ENCODE measurements at places on chromosomes 2 and 18. TPM values are rescaled to one million over a fixed set of nuclear protein-coding genes. Genes with fewer than 3 reads are reported as not detected.

The ZBTB14 gene
- 7.0 TPM for polyA plus RNA-seq

The FARP2 gene
- polyA plus RNA-seq, result 25.7 TPM

The C2orf80 gene
- polyA plus RNA-seq, result not detected

DNA sequence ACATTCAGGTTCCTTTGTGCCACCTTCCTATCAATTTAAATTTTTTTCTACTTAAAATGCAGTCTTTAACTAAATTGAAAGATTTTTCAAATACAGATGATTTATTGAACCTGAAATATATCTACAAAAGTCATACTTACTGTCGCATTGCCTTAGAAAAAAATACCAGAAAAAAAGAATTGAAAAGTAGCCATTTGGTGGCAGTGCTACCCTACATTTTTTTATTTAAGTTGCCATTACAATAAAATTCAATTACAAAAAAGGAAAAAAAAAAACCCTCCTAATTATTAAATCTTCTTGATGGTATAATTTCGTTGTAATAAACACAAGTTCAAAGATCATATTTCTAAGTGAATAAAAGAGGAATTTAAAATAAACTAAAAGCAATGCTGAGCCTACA is 43.4 kb downstream of the DSC3 start:
- H3K36me3 ChIP-seq, result no peaks in the 10 kb centered on the region
- no peak overlapping the region for H3K27ac ChIP-seq
- H3K4me3 ChIP-seq, result no peak overlapping the region
- no peak for DNase-seq
- no peaks in the 10 kb centered on the region for H3K4me1 ChIP-seq
- H3K27me3 ChIP-seq, result no peaks in the 10 kb centered on the region

DNA sequence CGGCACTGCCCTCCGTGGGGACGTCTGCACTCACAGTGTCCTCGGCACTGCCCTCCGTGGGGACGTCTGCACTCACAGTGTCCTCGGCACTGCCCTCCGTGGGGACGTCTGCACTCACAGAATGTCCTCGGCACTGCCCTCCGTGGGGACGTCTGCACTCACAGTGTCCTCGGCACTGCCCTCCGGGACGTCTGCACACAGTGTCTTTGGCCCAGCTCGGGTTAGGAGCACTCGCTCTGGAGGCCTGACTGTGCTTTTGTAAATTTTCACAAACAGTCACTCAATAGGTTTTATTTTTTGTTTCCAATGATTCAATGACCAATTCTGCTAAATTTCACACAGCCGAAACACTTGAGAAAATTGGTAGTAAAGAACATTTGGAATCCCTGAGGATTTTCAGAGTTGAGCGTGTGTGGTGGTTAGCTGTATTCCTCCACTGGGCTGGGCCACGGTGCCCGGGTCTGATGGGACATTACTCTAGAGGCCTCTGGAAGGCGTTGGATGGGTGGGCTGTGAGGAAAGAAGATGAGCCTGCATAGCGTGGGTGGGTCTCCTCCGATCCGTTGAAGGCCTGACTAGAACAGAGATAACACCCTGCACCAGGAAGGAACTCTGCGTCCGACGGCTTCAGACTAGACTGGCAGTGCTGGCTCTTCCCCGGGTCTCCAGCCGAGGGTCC is 134.8 kb downstream of the RTP5 start:
- H3K4me3 ChIP-seq, result no peak overlapping the region
- H3K36me3 ChIP-seq, result no peaks in the 10 kb centered on the region
- no peaks in the 10 kb centered on the region for H3K27me3 ChIP-seq
- no peak overlapping the region for H3K27ac ChIP-seq
- DNase-seq, result no peak
- no peaks in the 10 kb centered on the region for H3K4me1 ChIP-seq

- no peak for DNase-seq
- H3K27me3 ChIP-seq, result no peaks in the 10 kb centered on the region
- no peak overlapping the region for H3K27ac ChIP-seq
- H3K36me3 ChIP-seq, result no peaks in the 10 kb centered on the region
- no peak overlapping the region for H3K4me3 ChIP-seq
Observed at GRCh38 chr2:84854850-84855249, 26.0 kb downstream of the TRABD2A start.

- H3K4me3 ChIP-seq, result no peak overlapping the region
- no peak overlapping the region for H3K27ac ChIP-seq
- DNase-seq, result peak; percentile 54
- H3K27me3 ChIP-seq, result no peaks in the 10 kb centered on the region
Observed at GRCh38 chr2:137838255-137839092, 125.8 kb upstream of the HNMT start.

All from small intestine (tissue), 16 donors.